ENCODE measurements at places on chromosomes 11 and 22.

DNA sequence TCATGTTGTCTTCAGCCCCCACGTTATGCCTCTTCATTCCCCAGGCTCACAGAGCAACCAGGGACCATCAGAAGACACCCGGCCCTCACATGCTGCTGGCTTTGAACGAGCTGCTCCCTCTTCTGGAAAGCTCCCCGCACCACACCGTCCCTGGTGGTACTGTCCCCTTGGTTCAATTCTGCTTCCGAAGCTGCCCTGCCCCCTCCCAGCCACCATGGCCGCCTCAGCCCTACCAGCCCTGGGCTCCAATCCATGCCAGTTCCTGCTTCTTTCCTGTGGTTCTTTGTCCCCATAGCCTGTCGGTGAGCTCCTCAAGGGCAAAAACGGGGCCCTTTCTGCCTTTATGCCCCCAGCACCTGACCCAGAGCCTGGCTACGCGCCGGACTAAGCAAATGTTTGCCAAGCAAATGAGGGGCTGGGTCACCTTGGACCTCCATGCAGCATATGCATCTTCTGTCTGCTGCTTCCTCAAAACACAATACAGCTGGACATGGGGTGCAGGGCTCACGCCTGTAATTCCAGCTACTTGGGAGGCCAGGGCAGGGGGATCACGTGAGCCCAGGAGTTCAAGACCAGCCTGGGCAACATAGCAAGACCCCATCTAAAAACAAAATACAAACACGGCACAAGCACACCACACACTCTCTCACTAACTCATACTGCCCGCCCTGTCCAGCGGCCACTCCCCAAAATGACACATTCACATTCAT, 21.3 kb downstream of the TNKS1BP1 start:
- DNase-seq, result no peak

GRCh38 chr11:116261606-116262005, 511.2 kb downstream of the BUD13 start:
- DNase-seq, result no peak

GRCh38 chr22:44182588-44183286, 2.0 kb downstream of the PARVG start:
- no peak for DNase-seq

GRCh38 chr22:26589845-26590736, at the start of gene TPST2:
Gene TPST2 (minus strand): TSS chr22:26590132. CDS start chr22:26541630, 48,502 bp downstream.
- DNase-seq, result peak; percentile 74

DNA sequence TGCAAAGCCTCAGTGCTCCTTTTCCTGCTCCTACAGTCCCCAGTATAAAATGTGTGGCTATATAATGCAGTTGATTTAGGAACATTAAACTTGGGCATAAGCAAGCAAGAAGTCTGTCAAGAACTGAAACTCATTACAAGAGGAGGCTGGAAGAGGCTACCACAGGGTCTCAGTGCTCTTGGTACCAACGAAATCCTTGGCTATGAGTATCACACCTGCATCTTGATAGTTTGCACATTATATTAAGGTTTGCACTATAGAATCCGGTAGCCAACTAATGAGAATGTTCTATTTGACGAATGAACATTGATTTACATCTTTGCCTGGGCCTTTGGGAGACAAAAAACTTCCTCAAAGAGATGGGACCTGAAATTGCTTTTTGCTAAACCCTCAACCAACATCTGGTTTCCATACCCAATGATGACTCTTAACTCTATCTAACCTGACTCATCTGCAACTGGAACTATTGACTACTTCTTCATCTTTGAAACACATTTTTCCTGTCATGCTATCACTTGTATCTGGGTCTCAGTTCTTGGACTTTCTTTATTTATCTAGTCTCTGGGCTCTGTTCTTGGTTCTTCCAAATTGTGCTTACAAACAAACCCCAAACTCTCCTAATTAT, 207.2 kb upstream of the CTSC start:
- DNase-seq, result no peak

- no peak for DNase-seq
Observed at GRCh38 chr22:45692549-45692948, 20.9 kb downstream of the ATXN10 start.

DNA sequence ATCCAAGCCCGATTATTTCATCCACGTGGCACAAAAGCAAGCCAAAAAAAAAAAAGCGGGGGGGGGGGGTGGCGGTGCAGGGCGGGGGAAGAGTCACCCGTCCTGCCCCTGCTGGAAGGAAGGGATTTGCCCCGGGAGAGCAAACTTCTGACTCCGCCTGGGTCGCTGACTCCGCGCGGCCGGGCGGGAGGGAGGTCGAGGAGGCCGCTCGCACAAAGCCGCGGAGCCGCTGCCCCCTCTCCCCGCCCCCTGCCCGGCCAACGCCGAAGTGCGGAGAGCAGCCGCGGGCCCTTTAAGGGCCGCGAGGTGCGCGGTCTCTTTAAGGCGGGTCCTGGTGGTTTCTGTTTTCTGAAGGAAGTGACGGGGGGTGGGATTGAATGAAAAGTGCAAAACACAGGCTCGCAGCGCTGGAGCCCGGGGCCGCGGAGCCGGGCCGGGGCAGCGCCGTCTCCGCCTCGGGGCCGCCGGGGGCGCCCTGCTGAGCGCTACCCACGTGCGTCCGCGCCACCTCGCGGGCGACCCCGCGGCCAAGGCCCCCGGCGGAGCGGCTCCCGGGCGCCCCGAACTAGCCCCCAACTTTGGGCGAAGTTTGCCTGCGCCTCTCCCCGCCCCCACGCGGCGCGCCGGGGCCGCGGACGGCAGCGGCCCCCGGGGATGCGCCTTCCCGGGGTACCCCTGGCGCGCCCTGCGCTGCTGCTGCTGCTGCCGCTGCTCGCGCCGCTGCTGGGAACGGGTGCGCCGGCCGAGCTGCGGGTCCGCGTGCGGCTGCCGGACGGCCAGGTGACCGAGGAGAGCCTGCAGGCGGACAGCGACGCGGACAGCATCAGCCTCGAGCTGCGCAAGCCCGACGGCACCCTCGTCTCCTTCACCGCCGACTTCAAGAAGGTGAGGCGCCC, at the start of gene OAF:
TSS of gene OAF (plus strand) at position 407 of the 896 bp plus-strand sequence. CDS start at position 655, 248 bp downstream.
- DNase-seq, result peak; percentile 85

DNA sequence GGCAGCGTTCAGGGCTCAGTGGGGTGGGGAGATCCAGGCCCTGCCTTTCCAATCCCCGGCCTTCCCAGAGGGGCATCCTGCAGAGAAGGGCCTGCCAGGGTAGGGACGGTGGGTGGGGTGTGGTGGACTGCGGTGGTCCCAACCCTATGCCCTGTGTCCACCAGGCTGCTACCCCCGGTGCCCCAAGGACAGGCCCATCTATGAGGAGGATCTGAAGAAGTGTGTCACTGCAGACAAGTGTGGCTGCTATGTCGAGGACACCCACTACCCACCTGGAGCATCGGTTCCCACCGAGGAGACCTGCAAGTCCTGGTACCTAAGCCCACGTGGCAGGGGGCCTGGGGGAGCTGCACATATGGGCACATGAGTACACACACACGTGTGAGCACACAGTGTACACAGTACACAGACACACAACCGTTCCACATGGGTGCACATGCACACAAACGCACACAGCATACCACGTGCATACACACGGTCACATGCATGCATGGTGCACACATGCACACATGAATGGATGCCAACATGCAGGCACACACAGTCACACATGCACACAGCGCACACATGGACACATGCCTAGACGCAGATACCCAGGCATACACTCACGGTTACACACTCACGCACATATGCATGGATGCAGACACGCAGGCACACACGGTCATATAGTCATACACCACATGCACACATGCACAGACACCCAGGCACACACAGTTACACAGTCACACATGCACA, 16.1 kb downstream of the MUC2 start:
- no peak for DNase-seq

GRCh38 chr11:130721023-130721681, 195.1 kb downstream of the SNX19 start:
- no peak for DNase-seq

DNA sequence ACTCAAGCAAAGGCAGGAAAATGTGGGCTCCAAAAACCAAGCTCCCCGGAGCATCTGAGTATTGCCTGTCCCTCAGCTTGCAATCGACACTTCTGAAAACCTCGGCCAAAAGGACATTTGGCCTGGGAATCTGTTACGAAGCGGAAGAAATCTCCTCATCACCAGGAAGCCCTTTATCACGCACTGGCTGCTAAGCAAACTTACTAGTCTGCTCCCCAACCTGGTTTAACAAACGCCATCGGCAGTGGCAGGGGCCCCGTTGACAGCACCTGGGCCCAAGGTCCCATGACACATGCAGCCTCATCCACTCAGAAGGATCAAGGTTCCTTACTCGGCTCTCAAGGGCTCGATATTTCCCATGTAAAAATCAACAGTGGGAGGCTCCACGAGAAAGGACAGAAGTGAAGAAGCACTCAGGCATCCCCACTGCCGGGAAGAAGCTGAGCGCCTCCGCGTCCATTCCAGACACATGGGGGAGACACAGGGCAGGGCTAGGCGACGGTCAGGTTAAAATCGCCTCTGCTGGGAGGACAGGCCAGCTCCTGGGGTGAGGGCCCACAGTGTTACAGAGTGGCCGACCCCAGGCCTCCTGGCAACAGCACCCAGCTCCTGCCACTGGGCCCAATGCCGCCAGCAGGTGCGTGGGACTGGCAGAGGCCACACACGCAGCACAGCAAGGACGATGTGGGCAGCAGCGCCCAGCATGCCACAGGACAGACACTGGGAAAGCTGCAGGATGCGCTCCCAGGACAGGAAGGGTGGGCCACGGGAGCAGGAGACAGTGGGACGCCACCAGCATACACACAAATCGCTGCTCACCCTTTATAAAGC, 27.1 kb downstream of the BRD1 start:
- DNase-seq, result no peak

- peak; percentile 13 for DNase-seq
Observed at GRCh38 chr11:117923773-117924172, 5.4 kb downstream of the TMPRSS13 start.

- no peak for DNase-seq
Observed at GRCh38 chr11:3164138-3164551, 965 bp downstream of the OSBPL5 start.

GRCh38 chr11:94169516-94169915, 40.9 kb downstream of the PANX1 start:
- no peak for DNase-seq

DNA sequence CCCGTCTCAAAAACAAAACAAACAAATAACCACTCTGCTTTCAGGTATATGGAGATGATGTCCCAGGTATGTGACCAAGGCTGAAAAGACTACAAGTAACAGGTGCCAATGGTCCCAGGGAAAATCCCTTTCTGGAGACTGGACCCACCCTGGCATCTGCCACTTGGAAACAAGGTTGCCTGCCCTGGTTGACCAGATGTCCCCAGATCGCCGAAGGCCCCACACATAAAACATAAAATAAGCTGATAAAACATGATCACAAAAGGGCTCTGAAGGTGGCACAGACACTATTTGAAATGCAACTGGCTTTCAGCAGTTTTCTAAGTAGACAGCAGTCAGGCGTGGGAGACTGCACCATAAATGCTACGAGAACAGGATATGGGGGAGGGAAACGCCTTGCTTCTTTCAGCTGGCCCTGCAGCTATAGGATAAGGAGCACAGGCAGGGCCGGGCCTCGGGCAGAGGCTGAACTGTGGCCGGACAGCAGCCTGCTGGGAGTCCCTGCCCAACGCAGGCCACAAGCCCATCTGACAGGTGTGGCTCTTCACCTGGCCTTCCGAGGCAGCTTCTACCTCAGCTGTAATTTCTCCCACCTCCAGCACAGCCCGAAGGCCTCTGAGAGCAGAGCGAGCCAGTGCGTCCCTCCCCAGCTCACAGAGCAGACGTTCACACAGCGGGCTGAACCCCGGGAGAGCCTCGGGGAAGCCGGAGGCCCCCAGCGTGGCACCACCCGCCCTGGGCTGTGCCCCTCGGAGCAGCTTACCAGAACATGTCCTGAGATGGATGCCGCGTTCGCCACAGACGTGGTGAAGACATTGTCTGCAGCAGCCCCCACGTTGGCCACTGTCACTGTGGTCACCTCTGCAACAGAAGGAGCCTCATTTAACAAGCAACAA, 4.0 kb downstream of the DEAF1 start:
- DNase-seq, result no peak

DNA sequence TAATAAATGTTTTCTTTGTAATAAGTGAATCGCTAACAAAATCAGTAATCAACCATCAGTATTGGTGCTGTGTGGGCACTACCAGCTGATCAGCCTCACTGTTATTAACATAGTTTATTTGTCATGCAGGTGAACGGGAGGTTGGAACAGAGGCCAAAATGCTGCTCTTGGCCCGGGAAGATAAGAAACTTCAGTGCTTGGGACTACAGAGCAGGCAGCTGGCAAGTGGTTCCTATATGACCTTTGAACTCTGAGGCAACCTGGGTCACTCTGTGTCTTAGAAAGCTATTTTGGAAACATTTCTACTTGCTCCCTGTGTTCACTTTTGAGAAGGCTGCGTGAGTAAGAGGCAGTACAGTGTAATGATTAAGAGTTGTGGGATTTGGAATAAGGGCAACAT, 36.5 kb upstream of the DNAJB13 start:
- DNase-seq, result no peak

DNA sequence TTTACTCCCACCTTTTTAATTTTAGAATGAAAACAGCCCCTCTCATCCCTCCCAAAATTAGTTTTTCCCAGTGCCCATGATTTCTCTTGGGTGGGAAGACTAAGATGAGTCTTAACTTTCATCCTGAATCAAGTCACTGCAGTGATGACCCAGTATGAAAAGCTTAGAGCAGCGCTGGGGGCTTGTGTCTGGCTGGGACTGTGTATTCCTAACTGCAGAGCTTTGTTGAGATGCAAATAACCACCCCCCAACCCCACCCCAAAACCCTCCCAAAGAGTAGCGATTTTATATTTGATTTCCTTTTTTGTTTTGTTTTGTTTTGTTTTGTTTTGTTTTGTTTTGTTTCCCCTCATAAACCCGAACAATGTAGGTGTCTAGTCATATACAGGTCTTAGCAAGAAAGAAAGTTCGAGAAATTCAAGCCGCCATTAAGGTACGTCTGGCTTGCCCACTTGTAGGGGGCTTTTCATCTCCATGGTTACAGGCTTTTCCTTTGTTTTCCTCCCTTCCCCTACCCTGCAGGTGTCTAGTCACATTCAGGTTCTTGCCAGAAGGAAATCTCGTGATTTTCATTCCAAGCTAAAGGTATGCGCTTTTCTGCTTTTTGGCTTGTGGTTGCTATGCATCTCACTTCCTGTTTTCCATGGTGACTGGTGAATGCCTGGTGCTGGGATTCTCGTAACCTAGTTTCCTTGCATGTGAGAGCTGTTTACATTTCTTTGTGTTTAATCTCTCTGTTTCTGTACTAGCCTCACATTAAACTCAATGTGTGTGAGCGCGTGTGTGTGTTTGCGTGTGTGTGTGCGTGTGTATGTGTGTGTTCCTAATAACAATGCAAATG, 144.6 kb upstream of the RASSF10 start:
- DNase-seq, result no peak

- DNase-seq, result no peak
Observed at GRCh38 chr11:120914601-120915000, 109.3 kb upstream of the TBCEL start.
